ENCODE measurements at places on chromosomes 2 and 18. TPM values are rescaled to one million over a fixed set of nuclear protein-coding genes. Genes with fewer than 3 reads are reported as not detected.

DNA sequence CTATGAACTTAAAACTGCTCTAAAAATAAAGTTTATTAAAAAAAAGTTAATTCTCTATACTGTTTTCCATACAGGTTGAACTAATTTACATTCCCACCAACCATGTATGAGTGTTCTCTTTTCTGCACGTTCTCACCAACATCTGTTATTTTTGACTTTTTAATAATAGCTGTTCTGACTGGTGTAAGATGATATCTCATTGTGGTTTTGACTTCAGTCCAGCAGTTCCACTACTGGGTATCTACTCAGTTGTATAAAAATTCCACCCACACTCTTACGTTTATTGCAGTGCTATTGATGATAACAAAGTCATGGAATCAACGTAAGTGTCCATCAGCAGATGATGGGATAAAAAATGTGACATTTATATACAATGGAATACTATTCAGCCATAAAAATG lies 33.7 kb downstream of the SPAG16 start:
- H3K4me1 ChIP-seq: no peaks in the 10 kb centered on the region
- H3K4me3 ChIP-seq: no peak overlapping the region
- DNase-seq: no peak
- H3K27ac ChIP-seq: no peak overlapping the region

GRCh38 chr2:106065983-106066820 lies 127.9 kb downstream of the UXS1 start:
- peaks cover 43% of the 10 kb centered on the region for H3K27me3 ChIP-seq
- H3K4me1 ChIP-seq: no peaks in the 10 kb centered on the region
- H3K27ac ChIP-seq: no peak overlapping the region
- H3K4me3 ChIP-seq: peak overlapping the region; percentile 47
- DNase-seq: no peak

DNA sequence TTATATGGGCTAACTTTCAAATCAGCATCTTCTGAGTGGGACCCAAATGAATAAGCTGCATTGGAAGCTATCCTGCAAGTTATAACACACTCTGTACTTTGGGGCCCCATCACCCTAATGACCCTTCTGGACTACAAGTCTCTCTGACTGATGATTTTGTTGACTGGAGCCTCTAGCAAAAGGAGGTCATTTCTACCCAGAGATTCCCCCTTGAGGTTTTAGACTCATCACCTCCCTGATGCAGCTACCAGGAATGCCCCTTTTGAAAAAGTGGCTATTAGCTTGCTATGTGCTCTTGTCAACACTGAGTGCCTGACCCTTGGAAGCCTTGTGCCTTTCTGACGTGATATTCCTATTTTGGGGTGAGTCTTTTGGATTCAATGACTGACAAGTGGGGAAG lies 54.5 kb upstream of the NEMP2 start:
- no peaks in the 10 kb centered on the region for H3K27me3 ChIP-seq
- H3K4me1 ChIP-seq: peaks cover 11% of the 10 kb centered on the region
- no peak overlapping the region for H3K4me3 ChIP-seq
- H3K27ac ChIP-seq: no peak overlapping the region
- DNase-seq: no peak

DNA sequence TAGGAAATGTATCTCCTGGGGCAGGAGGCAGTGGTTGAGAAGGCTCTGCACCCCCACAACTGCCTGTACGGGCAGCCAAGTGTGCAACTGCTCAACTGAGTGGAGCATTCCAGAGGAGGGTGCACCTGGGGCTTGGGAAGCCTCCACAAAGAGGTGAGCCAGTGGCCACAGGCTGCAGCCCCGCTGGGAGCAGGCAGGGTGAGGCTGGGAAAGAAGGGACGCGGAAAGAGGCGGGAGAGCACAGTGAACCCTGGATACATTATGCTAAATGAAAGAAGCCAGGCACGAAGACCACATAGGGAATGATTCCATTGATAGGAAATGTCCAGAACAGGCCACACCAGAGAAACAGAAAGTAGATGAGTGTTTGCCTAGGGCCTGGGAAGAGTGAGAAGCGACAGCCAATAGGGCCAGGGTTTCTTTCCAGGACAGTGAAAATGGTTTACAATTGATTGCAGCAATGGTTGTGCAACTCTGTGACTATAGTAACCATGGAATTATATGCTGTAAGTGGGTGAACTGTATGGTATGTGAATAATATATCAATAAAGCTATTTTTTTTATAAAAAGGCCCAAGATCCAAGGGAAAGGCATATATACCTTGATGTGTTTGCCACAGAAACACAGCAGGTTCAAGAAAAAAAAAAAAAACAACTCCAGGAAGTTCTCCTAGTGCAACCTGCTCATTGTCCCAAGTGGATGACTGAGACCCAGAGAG lies 82.4 kb downstream of the DDX1 start:
- H3K4me1 ChIP-seq: no peaks in the 10 kb centered on the region
- H3K27ac ChIP-seq: no peak overlapping the region
- H3K4me3 ChIP-seq: no peak overlapping the region
- no peaks in the 10 kb centered on the region for H3K36me3 ChIP-seq

GRCh38 chr2:197270601-197271000 lies 40.0 kb downstream of the ANKRD44 start:
- peaks cover 21% of the 10 kb centered on the region for H3K4me1 ChIP-seq
- H3K36me3 ChIP-seq: no peaks in the 10 kb centered on the region
- DNase-seq: no peak
- no peak overlapping the region for H3K27ac ChIP-seq

DNA sequence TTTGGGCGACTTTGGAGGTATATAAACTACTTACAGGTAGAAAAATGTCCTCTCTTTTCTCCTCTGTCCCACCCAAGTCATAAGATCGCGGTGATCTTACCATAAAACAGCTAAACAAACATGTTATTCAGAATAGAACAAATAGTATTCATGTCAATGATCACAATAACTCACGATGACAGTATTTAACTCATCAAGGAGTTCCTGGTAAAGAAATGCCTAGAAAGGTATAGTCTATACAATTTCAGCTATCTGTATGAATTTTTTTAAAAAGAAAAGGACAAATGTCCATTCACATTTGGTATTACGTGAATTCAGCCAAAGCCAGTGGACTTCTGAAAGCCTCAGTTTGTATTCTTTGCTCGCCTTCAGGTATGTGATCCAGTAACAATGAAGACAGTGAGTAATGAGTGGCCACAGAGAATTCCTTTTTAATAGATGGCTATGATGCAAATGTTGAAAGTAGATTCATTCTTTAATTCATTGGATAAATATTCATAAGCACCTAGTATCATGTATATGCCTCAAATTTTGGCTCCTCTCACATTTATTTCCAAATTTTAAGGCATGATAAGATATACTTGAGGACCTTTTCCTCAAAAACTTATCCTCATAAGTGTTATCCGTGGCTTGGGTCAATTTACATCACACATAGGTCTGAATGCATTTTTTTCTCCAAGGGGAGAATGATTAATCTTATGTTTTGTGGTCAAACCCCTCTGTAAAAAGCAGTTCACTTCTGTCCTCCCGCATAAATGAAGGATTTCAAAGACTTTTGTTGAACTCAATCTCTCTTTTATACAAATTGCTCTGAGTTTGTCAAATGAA lies 20.3 kb downstream of the ABCB11 start:
- no peaks in the 10 kb centered on the region for H3K27me3 ChIP-seq
- H3K36me3 ChIP-seq: no peaks in the 10 kb centered on the region
- DNase-seq: no peak
- H3K27ac ChIP-seq: peak overlapping the region; percentile 93
- no peak overlapping the region for H3K4me3 ChIP-seq
- H3K4me1 ChIP-seq: peaks cover 18% of the 10 kb centered on the region

GRCh38 chr2:172239944-172240590 lies 137.4 kb upstream of the DLX2 start:
- no peaks in the 10 kb centered on the region for H3K36me3 ChIP-seq
- H3K4me3 ChIP-seq: no peak overlapping the region
- no peak for DNase-seq
- peaks cover 23% of the 10 kb centered on the region for H3K27me3 ChIP-seq
- H3K4me1 ChIP-seq: peaks cover 6% of the 10 kb centered on the region

DNA sequence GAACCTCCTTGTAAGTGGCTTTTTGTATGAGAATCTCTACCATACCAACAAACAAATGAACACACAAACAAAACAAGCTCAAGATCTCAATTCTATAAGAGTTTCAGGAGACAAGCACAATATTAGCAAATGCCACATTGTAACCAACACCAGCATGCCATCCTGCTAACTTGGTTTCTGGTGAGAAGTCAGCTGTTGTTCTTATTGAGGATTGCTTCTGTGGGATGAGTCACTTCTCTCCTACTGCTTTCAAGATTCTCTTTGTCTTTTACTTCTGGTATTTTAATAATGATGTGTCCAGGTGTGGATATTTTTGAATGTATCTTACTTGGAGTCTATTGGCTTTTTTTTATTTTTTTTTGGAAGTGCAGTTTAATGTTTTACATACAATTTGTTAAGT lies 131.7 kb downstream of the BCL2L11 start:
- peaks cover 8% of the 10 kb centered on the region for H3K4me1 ChIP-seq
- H3K27ac ChIP-seq: no peak overlapping the region
- DNase-seq: no peak
- H3K4me3 ChIP-seq: no peak overlapping the region
- H3K27me3 ChIP-seq: no peaks in the 10 kb centered on the region

GRCh38 chr2:64225491-64225890 lies 81.3 kb upstream of the PELI1 start:
- DNase-seq: peak; percentile 69
- H3K4me1 ChIP-seq: peaks cover 6% of the 10 kb centered on the region
- H3K36me3 ChIP-seq: no peaks in the 10 kb centered on the region
- no peak overlapping the region for H3K4me3 ChIP-seq
- H3K27me3 ChIP-seq: peaks cover 72% of the 10 kb centered on the region

GRCh38 chr2:33765122-33765521 lies 166.0 kb upstream of the FAM98A start:
- no peaks in the 10 kb centered on the region for H3K36me3 ChIP-seq
- no peak for DNase-seq
- H3K27me3 ChIP-seq: no peaks in the 10 kb centered on the region
- no peak overlapping the region for H3K27ac ChIP-seq

GRCh38 chr2:99485824-99486223 lies 4.0 kb downstream of the REV1 start:
- peaks cover 15% of the 10 kb centered on the region for H3K4me1 ChIP-seq
- no peaks in the 10 kb centered on the region for H3K27me3 ChIP-seq
- H3K36me3 ChIP-seq: no peaks in the 10 kb centered on the region
- DNase-seq: no peak
- H3K4me3 ChIP-seq: no peak overlapping the region
- no peak overlapping the region for H3K27ac ChIP-seq

DNA sequence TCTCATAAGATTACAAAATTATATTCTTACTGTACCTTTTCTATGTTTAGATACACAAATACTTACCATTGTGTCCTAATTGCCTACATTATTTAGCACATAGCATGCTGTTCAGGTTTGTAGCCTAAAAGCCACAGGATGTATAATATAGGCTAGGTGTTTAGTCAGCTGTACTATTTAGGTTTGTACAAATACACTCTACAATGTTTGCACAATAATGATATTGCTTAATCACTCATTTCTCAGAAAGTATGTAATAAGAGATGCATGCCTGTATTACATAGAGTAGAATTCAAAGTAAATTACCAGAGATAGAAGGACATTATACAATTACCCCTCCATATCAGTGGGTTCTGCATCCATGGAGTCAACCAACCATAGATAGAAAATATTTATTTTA lies 201.1 kb upstream of the COL3A1 start:
- peaks cover 7% of the 10 kb centered on the region for H3K4me1 ChIP-seq
- H3K27ac ChIP-seq: no peak overlapping the region
- no peaks in the 10 kb centered on the region for H3K36me3 ChIP-seq
- H3K27me3 ChIP-seq: no peaks in the 10 kb centered on the region
- DNase-seq: no peak

- no peaks in the 10 kb centered on the region for H3K27me3 ChIP-seq
- peaks cover 3% of the 10 kb centered on the region for H3K4me1 ChIP-seq
- no peak overlapping the region for H3K4me3 ChIP-seq
- no peaks in the 10 kb centered on the region for H3K36me3 ChIP-seq
Observed at GRCh38 chr2:84781942-84782716, 98.8 kb downstream of the TRABD2A start.

DNA sequence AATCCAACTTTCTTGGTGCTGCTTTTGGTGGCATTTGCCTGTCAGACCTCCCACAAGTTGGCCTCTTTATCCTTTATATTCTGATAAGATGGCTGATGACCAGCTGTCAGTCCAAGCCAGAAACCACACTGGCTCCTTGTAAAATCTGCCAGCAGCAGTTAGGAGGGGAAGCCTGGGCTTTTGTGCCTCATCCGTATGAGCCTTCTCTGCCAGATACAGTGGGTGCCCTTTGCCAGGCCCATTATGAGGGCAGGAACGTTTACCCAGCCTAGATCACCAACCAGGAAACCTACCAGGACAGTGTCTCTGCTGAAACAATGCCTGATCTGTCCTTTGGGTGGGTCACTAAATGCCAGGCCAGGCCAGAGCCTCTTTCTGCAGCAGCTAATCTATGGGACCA lies 202.9 kb upstream of the SP5 start:
- no peaks in the 10 kb centered on the region for H3K4me1 ChIP-seq
- no peak for DNase-seq
- H3K36me3 ChIP-seq: no peaks in the 10 kb centered on the region
- no peaks in the 10 kb centered on the region for H3K27me3 ChIP-seq

- H3K4me1 ChIP-seq: no peaks in the 10 kb centered on the region
- no peak for DNase-seq
- H3K27ac ChIP-seq: no peak overlapping the region
- no peak overlapping the region for H3K4me3 ChIP-seq
- no peaks in the 10 kb centered on the region for H3K36me3 ChIP-seq
Observed at GRCh38 chr2:100130595-100131391, 11.6 kb downstream of the AFF3 start.

GRCh38 chr2:26444236-26444635 lies 33.7 kb downstream of the OTOF start:
- H3K4me1 ChIP-seq: no peaks in the 10 kb centered on the region
- H3K4me3 ChIP-seq: no peak overlapping the region
- DNase-seq: no peak
- no peaks in the 10 kb centered on the region for H3K36me3 ChIP-seq
- no peak overlapping the region for H3K27ac ChIP-seq

Gene TMEFF2
- total RNA-seq: under 0.01 TPM

Gene TTN
- total RNA-seq: under 0.01 TPM

Gene SPHKAP
- total RNA-seq: not detected

Gene RUFY4
- total RNA-seq: not detected

Gene CD207
- total RNA-seq: not detected

Gene ITGB6
- under 0.01 TPM for total RNA-seq

Gene KATNAL2
- 5.0 TPM for total RNA-seq
